Retinal pigment epithelial cell (primary cell): ENCODE measurements at places on chromosomes 6 and 20.

GRCh38 chr20:48405909-48406308, 421.9 kb downstream of the PREX1 start:
- no peak for DNase-seq

DNA sequence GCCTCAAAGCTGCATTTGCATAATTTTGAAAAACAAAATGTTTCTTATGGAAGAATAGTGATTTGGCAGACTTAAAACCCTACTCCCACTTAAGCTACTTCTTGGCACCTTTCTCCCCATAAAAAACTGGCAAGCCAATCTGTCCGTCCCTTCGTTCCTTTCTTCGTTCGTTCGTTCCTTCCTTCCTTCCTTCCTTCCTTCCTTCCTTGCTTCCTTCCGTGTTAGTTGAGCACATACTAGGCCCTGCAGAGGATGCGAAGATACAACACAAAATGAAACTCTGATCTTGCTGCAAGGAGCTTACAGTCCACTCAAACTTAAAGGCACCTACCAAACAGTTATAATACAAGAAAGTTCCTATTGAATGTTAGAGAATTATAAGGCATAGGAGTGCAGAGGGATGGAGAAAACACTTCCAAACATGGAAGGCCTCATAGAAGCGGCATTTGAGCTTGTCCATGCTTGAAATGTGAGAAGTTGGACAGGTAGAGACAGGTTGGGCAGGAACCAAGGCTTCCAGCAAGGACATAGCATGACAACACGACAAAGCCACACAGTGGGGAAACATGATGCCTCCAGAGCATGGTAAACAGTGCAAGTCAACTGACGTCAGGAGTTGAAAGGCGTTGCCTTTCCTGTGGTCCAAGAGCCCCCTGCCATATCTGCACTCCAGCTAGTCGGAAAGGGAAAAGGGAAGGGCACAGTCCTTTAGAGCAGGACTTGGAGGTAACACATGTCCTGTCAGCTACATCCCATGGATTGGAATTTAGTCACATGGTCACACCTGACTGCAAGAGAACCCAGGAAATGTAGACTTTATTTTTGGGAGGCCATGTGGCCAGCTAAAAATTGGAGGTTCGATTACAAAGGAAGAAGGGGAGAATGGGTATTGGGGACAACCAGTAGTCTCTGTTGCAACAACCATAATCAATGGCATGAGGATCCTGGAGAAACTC, 7.0 kb downstream of the PNPLA1 start:
- DNase-seq = no peak

DNA sequence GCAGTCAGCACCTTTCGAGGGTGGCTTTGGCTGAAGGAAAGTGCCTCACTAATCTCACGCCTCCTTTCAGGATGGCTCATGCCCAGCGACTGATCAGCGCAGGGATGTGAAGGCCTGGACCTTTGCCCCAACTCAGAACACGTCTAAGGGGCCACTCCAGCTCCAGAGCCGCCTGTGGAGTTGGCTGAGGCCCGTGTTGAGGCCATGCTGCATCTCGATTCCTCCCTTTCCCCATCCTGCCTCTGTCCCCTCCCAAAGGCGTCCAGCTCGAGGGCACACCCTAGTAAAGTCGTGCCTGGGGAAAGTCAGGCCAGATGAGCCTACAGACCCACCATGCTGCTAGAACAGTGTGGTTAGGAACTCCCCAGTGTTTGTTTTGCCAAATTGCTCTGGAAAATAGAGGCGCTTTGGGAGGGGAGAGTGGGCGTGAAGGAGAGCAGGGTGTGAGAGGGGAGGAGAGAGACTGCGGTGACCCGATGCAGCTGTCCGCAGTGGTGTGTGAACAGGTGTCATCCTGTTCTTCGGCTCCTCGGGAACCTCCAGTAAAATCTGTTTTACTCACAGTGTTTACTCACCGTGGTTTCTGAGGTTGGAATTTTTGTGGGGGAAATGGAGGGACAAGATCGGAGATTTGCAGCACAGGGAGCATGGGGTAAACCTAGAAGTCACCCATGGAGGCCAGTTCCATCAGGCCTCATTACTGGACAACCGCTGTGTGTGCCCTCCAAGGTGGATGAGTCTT, 85.0 kb upstream of the PMEPA1 start:
- DNase-seq = no peak

GRCh38 chr6:144064402-144065212, 30.8 kb downstream of the SF3B5 start:
- DNase-seq = no peak

- no peak for DNase-seq
Observed at GRCh38 chr6:79608334-79609224, 22.6 kb upstream of the SH3BGRL2 start.

- DNase-seq = no peak
Observed at GRCh38 chr6:118565311-118565960, 17.3 kb downstream of the PLN start.

DNA sequence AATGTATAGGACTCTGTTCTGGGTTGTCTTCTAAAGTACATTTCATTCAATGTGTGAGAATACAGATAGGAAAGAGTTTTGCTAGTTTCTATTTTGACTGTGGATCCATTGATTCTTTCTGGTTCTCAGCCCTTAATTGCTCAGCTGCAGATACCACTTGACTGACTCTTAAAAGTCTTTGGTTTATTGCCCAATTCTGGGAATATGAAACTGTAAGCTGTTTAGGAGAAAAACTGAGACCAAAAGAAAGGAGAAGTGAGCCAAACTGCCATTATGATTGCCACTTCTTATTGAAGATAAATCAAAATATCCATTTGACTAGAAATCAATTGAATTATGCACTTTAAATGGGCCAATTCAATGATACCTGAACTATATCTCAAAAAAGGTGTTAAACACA, 211.4 kb downstream of the ESR1 start:
- no peak for DNase-seq

DNA sequence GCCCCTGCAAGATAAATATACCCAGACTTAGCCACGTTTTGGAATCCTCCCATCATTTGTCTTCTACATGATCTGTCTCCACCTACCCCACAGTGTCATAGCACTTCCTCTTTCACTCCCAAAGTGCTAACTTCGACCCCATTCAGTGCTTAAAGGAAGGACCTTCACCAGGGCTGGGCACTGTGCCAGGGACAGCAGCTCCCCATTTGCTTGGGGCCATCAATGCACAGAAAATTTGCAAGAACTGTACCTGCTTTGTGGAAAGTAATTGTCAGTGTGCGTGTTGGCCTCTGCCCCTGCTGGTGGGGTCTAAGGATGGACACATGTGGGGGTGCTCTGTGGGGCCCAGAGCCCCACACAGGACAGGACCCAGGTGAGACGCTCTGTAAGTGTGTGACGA, 5.2 kb upstream of the BPIFA2 start:
- no peak for DNase-seq

DNA sequence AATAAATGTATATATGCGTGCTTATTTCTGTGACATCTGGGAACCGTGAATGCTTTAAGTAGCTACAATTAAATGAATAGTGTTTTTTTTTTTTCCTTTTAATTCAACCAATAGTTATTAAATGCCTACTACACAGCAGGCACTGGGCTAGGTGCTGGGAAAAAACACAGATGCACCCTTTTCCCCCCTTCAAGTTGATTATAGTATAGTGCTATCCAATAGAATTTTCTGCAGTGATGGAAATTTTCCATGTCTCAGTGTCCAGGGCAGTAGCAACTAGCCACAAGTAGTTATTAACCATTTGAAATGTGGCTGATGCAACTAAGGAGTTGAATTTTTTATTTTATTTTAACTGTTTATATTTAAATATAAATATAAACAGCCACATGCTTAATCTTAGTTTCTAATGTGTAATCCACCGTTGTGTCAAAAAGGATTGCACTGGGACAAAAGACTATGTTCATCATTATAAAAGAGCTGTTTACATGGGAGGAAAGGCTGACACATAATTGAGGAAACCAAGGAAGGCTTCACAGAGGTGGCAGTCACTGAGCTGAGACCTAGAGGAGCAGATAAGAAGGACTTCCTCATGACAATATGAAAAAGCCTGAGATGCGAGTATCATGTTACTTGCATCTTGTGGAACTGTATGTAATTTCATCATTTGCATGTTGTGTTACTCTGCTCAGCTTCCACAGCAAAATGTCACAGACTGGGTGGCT, 261.2 kb upstream of the PLCB4 start:
- no peak for DNase-seq

GRCh38 chr6:4802312-4802935, 26.2 kb downstream of the CDYL start:
- DNase-seq = no peak

- DNase-seq = no peak
Observed at GRCh38 chr6:39086294-39086693, 28.7 kb downstream of the SAYSD1 start.

DNA sequence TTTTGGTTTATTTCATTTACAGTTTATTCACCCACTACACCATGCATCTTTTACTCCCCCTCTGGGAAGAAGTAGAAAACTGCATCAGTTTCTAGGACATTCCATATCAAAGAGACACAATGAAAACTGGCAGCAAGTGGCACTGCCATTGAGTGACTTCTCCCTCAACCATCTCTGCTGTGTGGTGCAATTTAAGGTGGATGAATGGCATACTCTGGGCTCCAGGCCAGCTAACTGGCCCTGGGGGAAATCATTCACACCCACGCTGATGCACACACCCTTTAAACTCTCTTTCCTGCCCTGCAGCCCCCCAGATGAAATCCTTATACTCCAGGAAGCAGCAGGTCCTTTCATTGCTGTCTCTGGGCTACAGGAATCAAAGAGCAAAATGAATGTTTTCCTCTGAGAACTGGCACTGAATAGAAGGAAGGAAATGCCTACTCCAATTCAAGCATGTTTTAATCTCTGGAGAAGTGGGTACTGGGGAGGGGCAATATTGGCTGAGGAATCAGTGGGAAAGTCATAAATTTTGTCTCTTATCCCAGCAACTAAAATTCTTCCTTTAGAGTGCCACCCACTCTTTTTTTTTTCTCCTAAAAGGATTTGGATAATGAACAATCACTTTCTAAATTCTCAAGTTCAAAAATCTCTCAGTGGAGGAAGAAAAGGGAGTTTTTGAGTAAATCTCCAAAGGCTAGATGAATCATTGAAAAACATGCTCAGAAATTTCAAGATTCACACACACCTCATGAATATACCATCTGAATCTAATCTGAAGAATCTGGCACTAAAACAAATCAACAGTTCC, 16.9 kb upstream of the RFPL4B start:
- DNase-seq = peak; percentile 34

GRCh38 chr6:150456466-150456865, 87.7 kb downstream of the IYD start:
- no peak for DNase-seq

GRCh38 chr20:50153153-50153499, 397 bp downstream of the PEDS1 start:
- DNase-seq = no peak

DNA sequence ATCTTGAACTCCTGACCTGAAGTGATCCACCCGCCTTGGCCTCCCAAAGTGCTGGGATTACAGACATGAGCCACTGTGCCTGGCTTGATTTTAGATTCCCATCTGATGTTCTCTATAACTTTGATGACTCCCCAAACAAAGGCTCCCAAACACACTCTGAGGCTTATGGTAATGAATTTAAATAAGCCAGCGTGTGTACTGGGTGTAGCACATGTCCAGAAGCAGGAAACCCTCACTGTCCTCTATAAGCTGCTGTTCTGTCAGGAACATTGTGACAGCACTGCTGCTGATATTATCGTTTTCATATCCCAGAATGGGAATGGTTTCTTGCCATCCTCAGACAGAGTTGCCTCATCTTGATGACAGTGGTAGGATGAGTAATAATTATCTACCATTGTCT, 54.1 kb upstream of the SALL4 start:
- DNase-seq = no peak

GRCh38 chr20:19515074-19515473, 243.0 kb upstream of the RIN2 start:
- no peak for DNase-seq

GRCh38 chr6:39088331-39088730, 26.7 kb downstream of the SAYSD1 start:
- DNase-seq = peak; percentile 31
